ENCODE measurements at places on chromosomes 2 and 18. TPM values are rescaled to one million over a fixed set of nuclear protein-coding genes. Genes with fewer than 3 reads are reported as not detected.

Gene CENPA
- 0.87 TPM for total RNA-seq

Gene SAG
- total RNA-seq = not detected

Gene NAB1
- 20.5 TPM for total RNA-seq

Gene ZC3H6
- total RNA-seq = 4.7 TPM

Gene PJVK
- total RNA-seq = 1.9 TPM

Gene BUB1
- total RNA-seq = 2.2 TPM

Gene RMND5A
- total RNA-seq = 19.1 TPM

Gene TUBA3D
- not detected for total RNA-seq

Gene B4GALT6
- 2.7 TPM for total RNA-seq

Gene UBE2F
- total RNA-seq = 46.4 TPM

Gene SKA1
- total RNA-seq = 0.62 TPM

Gene GPR35
- not detected for total RNA-seq

All from cardiac ventricle fibroblast (primary cell).